ENCODE measurements at places on chromosomes 6 and 20.

GRCh38 chr6:158014505-158015187 lies 33.0 kb downstream of the SYNJ2 start:
- DNase-seq: no peak

DNA sequence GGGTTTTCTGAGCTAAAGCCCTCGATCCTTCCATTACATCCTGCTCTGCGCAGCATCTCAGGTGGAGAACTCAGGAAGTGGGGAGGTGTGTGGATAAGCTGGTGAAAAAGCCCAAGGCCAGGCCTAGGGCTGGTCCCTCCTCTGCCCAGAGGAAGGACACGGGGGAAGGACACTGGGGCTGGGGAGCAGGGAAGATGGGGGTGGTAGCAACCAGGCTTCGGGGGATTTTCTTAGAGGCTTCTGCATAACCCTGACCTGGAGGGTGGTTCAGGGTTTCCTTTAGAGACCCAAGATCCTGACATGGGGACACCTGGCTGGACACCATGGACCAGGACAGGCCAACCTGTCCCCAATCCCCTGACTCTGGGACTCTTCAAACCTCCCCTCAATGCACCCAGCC lies 37.9 kb downstream of the SUN5 start:
- no peak for DNase-seq

DNA sequence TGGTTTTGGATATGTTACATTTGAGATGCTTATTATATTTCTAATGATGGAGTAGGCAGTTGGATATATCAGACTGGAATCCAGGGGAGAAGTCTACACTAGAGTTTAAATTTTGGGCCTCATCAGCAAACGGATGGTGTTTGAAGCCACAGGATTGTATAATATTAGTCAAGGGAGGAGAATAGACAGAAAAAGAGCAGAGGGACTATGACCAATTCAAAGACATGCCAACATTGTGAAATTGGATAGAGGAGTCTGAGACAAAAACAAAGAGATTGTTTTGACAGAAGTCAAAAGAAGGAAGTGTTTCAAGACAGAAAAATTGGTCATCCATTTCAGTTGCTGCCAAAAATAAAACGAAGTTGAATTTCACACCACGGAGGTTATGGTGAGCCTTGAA lies 66.5 kb downstream of the NOX3 start:
- no peak for DNase-seq

DNA sequence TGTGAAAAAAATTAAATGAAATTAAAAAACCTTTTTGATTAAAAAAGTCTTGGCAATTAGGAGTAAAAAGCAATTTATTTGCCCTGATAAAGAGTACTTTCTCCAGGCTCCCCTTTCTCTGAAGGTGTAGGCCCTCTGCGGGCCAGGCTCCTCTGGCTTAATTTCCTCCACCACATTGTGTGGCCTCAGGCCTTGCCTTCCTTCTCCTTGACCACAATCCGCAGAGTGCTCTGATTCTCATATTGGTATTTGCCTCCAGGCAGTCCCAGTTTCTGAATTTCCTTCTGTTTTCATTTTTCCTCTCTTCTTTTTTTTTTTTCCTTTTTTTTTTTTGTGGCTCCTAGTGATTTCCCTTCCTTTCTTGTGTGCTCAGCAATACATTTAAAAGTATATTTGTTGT lies 96.4 kb downstream of the AIG1 start:
- DNase-seq: no peak

- no peak for DNase-seq
These were observed 42.3 kb upstream of the EYA2 start for GRCh38 chr20:46852313-46852712.

GRCh38 chr6:11368760-11369159 lies 136.3 kb upstream of the NEDD9 start:
- DNase-seq: no peak

GRCh38 chr6:99350573-99350972 lies 1.1 kb upstream of the FAXC start:
- no peak for DNase-seq

GRCh38 chr6:28867086-28867409 lies 56.7 kb downstream of the TRIM27 start:
- no peak for DNase-seq

- no peak for DNase-seq
These were observed 32.0 kb upstream of the KATNA1 start for GRCh38 chr6:149680503-149680902.

DNA sequence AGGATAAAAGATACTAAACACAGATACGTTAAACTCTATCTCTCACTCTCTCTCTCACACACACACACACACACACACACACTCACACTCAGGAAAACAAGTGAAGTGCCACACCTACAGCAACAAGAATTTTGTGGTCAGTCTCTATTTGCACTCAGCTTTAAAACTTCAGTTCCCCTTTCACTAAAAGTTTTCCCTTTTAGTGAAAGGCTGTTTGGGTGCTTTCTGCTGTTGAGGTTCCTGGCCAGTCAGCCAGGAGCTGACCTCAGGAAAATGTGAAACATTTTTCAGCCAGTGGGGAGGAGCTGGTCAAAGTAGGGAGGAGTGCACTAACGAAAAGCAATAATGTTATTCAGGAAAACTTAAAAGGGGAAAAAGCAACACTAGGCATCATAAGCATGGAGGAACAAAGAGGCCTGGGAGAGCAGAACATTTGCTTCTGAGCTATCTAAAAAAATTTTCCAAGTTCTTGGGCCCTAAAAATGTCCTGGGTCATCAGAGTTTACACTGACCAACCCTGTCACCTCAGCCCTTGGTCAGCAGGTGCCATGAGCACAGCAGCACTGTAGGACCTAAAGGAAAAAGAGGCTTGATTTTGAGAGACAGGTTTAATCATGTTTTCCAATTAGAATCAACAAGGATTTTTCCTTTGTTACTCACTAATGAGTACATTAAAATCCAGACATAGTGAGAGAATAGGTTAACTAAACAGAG lies 30.7 kb upstream of the NT5E start:
- no peak for DNase-seq

DNA sequence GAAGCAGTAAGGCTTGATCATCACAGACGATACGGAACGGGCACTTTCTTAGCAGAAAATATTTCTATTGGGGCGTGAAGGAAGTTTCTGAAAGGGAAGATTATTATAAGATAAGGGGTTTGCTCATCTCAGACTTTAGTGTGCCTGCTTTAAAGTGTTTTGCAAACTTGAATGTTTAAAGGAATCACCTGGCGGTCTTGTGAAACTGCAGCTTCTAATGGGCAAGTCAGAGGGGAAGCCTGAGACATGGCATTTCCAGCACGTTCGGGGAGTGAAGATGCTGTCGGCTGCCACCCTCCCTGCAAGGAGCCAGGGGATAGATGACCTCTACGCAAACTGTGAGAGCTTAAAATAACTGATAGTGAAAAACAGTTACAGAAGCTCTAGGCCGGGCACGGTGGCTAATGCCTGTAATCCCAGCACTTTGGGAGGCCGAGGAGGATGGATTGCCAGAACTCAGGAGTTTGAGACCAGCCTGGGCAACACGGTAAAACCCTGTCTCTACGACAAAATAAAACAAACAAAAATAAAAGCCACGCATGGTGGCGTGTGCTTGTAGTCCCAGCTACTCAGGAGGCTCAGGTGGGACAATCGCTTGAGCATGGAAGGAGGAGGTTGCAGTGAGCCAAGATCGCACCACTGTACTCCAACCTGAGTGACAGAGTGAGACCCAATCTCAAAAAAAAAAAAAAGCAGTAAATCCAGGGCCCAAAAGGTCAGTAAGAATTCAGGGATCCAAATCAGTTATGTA lies 2.3 kb upstream of the KIF16B start:
- no peak for DNase-seq

DNA sequence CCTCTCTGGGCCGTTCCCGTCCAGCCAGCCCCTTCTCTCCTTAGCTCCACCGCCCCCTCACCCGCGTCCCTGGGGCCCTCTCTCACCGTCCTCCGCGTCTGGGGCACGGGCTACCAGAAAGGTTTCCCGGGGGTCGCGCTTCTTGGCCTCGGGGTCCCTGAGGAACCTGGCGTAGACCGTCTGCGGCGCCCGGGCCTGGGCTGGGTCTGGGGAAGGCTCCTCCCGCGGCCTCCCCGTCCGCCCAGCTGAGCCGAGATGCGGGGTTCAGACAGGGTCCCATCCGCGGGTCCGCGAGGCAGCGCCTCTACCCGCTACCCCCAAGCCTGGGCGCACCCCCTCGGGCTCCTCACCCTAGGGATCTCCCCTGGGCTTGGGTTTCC lies 1.1 kb downstream of the TULP1 start:
- no peak for DNase-seq

GRCh38 chr20:16641511-16642023 lies 68.3 kb upstream of the KIF16B start:
- DNase-seq: no peak

- DNase-seq: no peak
These were observed 217.1 kb upstream of the MARCKS start for GRCh38 chr6:113640051-113640450.

GRCh38 chr6:126718600-126719327 lies 378.8 kb downstream of the CENPW start:
- DNase-seq: no peak

DNA sequence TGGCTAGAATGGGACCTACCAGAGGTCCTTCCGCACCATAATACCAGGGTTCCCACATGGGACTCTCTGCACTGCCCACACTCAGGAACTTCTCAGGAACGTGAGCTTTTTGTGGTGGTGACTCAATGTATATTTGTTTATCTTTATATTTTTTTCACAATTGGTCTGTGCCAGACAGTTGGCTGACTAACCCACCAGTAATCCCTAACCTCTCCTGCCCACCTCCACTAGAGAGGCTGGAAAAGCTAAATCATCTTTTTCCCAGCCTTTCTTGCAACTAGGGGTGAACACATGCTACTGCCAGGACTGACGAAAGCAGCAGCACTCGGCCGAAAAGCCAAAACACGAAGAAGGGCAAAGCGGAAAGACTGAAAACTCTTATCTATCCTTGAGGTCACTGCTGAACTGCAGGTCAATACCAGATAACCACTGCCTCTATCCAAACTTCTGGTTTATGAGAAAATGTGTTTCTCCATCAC lies 112.9 kb downstream of the TRERF1 start:
- no peak for DNase-seq

GRCh38 chr20:46826343-46826984 lies 68.2 kb upstream of the EYA2 start:
- DNase-seq: no peak

GRCh38 chr6:16206595-16207037 lies 31.8 kb upstream of the GMPR start:
- DNase-seq: peak; percentile 49
